ENCODE measurements at places on chromosomes 7 and 10. TPM values are rescaled to one million over a fixed set of nuclear protein-coding genes. Genes with fewer than 3 reads are reported as not detected.

GRCh38 chr7:130996833-130997231, 262.8 kb upstream of the KLF14 start:
- no peaks in the 10 kb centered on the region for H3K36me3 ChIP-seq
- peaks cover 35% of the 10 kb centered on the region for H3K4me1 ChIP-seq
- H3K27me3 ChIP-seq, result peaks cover 25% of the 10 kb centered on the region
- peak overlapping the region; percentile 12 for H3K4me3 ChIP-seq

DNA sequence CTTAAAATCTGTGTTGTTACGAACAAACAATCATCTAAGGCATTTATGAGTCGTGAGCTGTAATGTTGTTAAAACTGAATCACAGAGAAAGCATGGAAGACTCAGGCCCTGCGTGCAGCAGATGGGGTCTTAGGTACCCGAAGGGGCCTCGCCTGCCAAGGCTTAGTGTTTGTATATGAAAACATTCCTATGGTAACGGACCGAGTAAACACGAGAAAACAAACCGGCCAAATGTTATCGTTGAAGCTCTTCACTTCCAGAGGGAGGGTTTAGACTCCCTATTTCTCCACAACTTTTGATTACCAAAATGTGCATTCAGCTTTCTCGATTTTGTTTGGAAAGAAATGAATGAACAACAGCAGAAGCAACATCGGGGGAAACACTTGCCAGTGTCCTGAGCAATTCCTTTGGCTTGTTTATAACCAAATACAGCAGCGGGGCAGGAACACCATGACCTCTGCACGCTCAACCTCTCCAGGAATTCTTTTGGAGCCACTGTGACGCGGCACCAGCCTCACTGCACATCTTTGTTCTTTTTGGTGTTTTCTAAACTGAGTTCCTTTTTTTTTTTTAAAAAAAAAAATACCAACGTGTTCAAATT, 121.6 kb upstream of the KLF6 start:
- no peak overlapping the region for H3K27ac ChIP-seq
- peaks cover 4% of the 10 kb centered on the region for H3K36me3 ChIP-seq
- DNase-seq, result no peak

DNA sequence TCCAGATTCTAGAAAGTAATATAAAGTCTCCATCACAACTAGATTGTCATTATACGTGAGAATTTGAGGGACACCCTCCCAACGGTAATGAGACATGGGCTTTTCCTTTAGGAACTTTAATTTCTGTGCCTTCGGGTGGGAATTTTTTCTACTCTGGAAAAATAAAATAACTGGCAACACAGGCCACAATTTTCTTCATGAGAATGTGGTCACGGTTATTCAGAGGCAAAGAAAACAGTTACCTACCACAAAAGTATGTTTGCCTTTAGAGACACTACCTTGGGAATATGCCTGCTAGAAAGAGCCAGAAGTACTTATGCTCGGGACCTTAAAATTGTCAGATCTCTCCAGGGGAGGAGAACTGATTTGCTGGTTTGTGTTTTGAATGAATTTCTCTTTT, 99.4 kb downstream of the ITGA8 start:
- peaks cover 3% of the 10 kb centered on the region for H3K36me3 ChIP-seq
- no peak overlapping the region for H3K27ac ChIP-seq
- no peak overlapping the region for H3K4me3 ChIP-seq
- peaks cover 10% of the 10 kb centered on the region for H3K4me1 ChIP-seq
- no peaks in the 10 kb centered on the region for H3K27me3 ChIP-seq

DNA sequence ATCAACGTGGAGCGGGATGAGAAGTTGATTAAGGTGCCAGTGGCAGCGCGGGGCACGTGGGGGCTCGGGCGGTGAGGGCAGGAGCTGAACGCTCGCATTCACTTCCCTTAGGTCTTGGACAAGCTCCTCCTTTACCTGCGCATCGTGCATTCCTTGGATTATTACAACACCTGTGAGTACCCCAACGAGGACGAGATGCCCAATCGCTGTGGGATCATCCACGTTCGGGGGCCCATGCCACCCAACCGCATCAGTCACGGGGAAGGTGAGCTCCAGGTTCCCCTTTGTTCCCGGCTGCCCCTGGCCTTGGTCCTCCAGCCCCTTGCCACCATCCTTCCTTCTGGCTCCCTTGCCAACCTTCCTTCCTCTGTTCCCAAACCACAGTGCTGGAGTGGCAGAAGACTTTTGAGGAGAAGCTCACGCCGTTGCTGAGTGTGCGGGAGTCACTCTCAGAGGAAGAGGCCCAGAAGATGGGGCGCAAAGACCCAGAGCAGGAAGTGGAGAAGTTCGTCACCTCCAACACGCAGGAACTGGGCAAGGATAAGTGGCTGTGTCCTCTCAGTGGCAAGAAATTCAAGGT, 2.5 kb downstream of the UFSP1 start:
- H3K36me3 ChIP-seq, result peaks cover 43% of the 10 kb centered on the region
- no peak for DNase-seq
- no peaks in the 10 kb centered on the region for H3K27me3 ChIP-seq
- H3K4me1 ChIP-seq, result peaks cover 38% of the 10 kb centered on the region
- H3K27ac ChIP-seq, result peak overlapping the region; percentile 50
- H3K4me3 ChIP-seq, result peak overlapping the region; percentile 78

GRCh38 chr7:2897023-2897422, 52.9 kb upstream of the GNA12 start:
- H3K27me3 ChIP-seq, result no peaks in the 10 kb centered on the region
- no peak for DNase-seq
- no peak overlapping the region for H3K4me3 ChIP-seq
- no peak overlapping the region for H3K27ac ChIP-seq

DNA sequence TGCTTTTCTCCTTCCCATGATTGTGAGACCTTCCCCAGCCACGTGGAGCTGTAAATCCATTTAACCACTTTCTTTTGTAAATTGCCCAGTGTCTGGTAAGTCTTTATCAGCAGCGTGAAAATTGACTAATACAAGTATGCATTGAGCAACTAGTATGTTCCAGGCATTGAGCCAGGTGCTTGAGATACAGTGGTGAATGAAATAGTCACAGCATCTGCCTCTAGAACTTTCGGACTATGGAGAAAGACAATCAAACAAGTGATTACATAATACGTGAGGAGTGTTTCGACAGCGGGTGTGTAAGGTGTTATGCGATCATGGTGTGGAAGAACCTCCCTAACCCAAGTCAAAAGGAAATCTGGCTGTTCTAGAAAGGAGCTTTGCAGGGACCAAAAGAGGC, 21.6 kb upstream of the NUP205 start:
- H3K36me3 ChIP-seq, result no peaks in the 10 kb centered on the region
- no peak overlapping the region for H3K27ac ChIP-seq
- H3K4me3 ChIP-seq, result no peak overlapping the region
- peaks cover 4% of the 10 kb centered on the region for H3K27me3 ChIP-seq

DNA sequence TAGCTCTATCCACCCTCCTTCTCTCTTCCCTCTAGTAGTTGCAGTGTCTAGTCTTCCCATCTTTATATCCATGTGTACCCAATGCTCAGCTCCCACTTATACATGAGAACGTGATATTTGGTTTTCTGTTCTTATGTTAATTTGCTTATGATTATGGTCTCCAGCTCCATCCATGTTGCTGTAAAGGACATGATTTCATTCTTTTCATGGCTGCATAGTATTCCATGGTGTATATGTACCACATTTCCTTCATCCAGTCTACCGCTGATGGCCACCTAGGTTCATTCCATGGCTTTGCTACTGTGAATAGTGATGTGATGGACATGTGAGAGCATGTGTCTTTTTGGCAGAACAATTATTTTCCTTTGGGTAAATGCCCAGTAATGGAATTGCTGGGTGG, 6.5 kb downstream of the PRSS2 start:
- no peak overlapping the region for H3K27ac ChIP-seq
- H3K27me3 ChIP-seq, result peaks cover 26% of the 10 kb centered on the region
- H3K36me3 ChIP-seq, result no peaks in the 10 kb centered on the region
- DNase-seq, result no peak
- H3K4me3 ChIP-seq, result no peak overlapping the region
- H3K4me1 ChIP-seq, result no peaks in the 10 kb centered on the region

DNA sequence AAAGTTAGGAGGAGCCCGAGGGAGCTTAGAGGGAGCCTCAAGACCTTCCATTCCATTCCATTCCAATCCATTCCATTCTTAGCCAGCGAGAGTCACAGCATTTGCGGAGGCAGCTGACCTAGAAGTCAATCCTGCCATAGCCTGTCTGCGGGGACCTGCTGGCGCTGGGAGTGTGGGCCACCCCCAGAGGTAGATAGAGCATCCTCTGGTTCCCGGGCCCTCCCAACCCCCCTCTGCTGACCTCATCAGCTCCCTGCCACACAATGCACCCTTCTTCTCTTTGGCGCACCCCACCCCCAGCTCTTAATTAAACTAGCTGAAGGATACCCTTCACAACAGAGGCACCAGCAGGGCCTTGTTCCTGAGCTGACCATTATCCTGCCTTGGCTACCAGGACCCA, 152.5 kb upstream of the ZMIZ1 start:
- H3K4me3 ChIP-seq, result no peak overlapping the region
- H3K27ac ChIP-seq, result no peak overlapping the region
- no peaks in the 10 kb centered on the region for H3K36me3 ChIP-seq
- DNase-seq, result no peak

Gene HPS6
- 23.1 TPM for total RNA-seq

Gene SAMD9L
- 2.7 TPM for total RNA-seq

Gene MMD2
- total RNA-seq, result not detected

Gene TEX47
- total RNA-seq, result not detected

Gene CASTOR2
- total RNA-seq, result 70.3 TPM

Gene PARG
- total RNA-seq, result 40.8 TPM

Gene NRG3
- 1.0 TPM for total RNA-seq

Gene CDHR1
- 0.93 TPM for total RNA-seq
